ENCODE measurements at places on chromosomes 7 and 10.

DNA sequence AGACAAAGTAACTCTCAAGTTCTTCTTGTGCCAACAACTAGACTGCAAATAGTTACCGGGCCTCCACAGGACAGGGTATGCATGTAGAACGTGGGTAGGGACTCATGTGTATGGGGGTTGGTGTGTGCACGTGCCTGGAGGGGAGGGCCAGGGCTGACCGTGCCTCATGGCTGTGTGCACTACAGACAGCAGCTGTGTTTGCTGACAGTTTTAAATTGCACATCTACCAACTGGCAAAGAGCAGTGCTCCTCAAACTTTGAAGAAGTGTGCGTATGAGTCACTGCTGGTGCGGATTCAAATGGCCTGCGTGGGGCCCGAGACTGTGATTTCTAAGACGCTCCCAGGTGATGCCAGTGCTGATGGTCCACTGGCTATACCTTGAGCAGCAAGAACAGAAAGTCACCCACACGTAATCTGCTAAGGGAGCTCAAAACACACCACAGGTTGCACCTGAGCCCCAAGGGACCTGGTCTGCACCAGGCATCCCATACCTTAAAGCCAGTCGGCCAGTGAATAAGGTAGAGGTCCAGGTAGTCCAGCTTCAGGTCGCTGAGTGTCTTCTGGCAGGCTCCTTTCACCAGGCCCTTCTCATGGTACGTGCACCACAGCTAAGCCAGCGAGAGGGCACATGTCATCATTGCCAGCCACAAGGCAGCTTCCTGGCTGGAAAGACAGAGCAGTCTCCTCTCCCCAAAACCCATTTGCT, 8.5 kb downstream of the AKR1B1 start:
- DNase-seq = no peak

- no peak for DNase-seq
These were observed 7.2 kb upstream of the CDK13 start for GRCh38 chr7:39942883-39943282.

- DNase-seq = no peak
These were observed 730.6 kb upstream of the VSTM2A start for GRCh38 chr7:53811555-53812079.

- DNase-seq = no peak
These were observed 23.9 kb downstream of the UPF2 start for GRCh38 chr10:12018438-12019282.

DNA sequence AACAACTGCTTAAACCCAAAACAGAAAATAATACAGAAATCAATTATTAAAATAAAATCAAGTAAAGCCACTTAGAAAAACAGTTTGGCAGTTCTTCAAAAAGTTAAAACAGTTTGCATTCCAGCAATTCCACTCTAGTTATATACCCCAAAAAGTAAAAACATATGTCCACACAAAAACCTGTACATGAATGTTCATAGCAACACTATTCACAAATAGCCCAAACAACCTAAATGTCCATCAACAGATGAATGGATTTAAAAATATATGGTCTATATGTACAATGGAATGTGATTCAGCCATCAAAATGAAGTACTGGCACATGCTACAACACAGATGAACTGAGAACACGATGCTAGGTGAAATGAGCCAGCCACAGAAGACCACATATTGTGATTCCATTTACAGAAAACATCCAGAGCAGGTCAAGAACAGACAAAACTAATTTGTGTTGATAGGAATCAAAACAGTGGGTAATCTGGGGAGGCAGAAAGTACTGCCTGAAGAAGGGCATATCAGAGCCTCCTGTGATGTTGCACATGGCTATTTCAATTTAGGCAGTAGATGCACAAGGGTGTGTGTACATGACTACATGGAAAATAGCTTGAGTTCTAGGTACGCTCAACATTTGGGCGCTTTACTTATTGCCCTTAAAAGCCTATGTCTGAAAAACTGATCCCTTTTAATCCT, 66.3 kb downstream of the CYTH3 start:
- DNase-seq = no peak

DNA sequence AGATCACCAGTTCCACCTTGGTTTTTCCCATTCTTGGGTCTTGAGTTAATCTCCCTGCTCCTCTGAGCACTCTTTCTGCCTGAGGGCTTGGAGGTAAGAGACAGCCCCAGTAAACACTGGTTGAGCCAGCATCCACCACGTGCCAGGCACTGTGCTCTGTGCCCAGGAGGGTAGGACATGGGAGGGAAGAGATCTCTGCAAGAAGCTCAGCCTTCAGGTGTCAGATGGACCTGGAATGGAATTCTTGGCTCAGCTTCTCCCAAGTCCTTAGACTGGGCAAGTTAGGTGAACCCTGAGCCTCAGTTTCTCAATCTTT, 2.5 kb downstream of the ZYX start:
- no peak for DNase-seq

- no peak for DNase-seq
These were observed 53.6 kb downstream of the MKLN1 start for GRCh38 chr7:131381069-131381838.

GRCh38 chr10:127790066-127790624, 53.2 kb downstream of the FOXI2 start:
- DNase-seq = no peak
